ENCODE measurements at places on chromosomes 4 and X. TPM values are rescaled to one million over a fixed set of nuclear protein-coding genes. Genes with fewer than 3 reads are reported as not detected.

The RP2 gene
- 5.1 TPM for total RNA-seq

- no peaks in the 10 kb centered on the region for H3K4me1 ChIP-seq
- H3K27ac ChIP-seq, result no peak overlapping the region
- no peaks in the 10 kb centered on the region for H3K36me3 ChIP-seq
- no peak overlapping the region for H3K4me3 ChIP-seq
- DNase-seq, result no peak
- H3K27me3 ChIP-seq, result no peaks in the 10 kb centered on the region
Measured at GRCh38 chrX:134948333-134949241, 42.2 kb upstream of the SMIM10 start.

The OTUD6A gene
- total RNA-seq, result not detected

The SYTL4 gene
- not detected for total RNA-seq

The CORIN gene
- 0.29 TPM for total RNA-seq

DNA sequence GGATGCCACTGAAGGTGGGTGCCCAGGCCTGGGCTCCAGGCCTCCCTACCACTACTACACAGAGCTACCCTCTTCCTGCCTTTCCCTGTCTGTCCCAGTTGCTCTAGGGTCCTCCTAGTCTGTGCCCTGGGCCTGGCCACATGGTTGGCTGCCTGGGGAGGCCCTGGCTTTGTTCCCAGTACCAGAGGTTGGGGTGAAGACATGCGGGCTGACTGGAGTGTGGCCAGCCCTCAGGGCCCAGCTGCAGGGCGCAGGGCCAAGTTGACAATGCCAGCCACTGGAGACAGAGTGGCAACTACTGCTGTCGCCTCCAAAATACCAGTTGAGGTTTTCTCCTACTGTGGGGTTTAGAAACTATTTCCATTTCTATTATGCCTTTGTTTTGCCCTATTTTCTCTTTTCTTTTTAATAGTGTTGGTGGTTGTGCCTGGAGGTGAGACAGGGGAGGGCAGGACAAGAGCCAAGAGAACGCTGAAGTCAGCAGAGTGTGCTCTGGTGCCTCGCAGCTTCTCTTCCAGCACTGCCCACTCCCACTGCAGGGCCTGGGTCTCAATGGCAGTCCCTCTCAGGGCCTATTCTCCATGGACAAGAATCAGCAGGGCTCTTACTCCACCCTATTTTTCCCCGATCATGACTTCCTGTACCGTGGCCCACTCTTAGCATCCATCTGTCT is 32.2 kb upstream of the XPNPEP2 start:
- no peaks in the 10 kb centered on the region for H3K4me1 ChIP-seq
- no peaks in the 10 kb centered on the region for H3K27me3 ChIP-seq
- no peak overlapping the region for H3K4me3 ChIP-seq
- H3K36me3 ChIP-seq, result no peaks in the 10 kb centered on the region
